ENCODE measurements at places on chromosomes 5 and 9.
A peak's percentile ranks its signal among the peaks of the same experiment; 100 is the strongest.

DNA sequence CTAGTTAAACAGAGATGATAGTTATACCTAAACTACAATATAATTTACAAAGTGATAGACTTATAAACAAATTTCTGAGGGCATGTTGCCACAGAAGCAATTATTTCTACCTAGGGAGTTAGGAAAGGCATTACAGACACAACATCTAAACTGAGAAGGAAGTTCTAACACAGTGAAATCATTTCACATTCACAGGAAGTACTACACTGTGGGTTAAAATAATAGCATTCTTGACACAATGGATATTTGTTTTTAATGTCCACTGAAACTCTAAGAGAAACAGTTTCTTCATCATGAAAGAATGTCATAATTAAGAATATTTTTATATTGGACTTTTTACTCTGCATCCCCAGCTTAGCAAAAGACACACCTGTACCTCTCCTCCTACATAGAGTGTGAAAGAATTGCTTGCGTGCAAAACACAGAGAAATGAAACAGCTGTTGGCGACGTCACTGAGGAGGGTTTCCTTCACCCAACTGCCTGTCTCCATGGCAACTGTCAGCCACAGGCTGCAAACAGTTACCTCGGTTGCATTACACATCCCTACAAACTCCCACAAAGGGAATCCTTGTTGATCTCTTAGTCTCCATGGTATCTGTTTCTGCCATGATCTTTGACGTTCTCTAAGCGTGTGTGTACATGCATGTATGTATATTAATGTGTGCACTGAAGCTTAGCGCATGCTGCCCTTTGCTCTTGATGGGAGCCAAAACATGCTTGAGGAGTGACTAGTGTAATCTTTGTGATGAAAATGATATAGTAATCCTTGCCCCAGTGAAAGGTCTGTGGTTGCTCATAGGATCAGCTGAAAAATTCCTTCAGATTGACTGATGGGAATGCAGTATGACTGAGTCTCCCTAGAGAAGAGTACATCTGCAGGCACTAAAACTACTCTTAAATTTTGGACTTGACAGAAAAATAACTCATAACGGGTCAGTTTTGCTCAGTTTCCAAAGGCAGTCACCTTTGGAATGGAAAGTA lies 168.5 kb downstream of the ACTL7B start:
- no peak for DNase-seq

DNA sequence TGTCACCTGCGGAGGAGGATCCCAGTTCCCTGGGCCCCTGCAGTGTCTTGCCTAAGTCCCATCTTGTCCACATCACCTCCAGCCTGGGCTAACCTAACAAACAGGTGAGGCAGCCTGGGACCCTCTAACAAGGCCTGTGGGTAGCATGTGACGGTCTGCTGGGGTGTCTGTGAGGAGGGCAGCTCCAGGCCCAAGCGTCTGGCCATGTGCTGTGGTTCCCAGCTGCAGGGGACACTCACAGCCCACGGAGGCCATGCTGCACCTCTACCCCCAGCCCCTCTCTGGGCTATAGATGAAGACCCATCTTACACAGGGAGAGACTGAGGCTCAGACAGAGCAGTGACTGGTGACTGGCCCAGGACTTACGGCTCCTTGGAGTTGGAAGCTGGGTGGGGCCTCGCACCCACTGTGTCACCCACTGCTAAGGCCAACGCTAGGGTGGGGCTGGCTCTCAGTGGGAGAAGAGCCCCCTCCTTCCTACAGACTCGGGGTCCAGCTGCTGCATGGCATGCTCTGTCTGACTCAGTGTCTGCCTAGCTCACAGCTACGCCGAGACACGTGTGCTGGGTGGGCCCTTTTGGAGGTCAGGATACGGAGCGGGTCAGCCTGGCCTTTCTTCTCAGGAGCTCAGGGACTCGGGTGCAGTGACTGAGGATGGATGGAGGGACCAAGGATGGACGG lies 40.8 kb upstream of the RNF130 start:
- DNase-seq: no peak

GRCh38 chr5:129899454-129899853 lies 4.8 kb upstream of the CHSY3 start:
- no peak for DNase-seq

DNA sequence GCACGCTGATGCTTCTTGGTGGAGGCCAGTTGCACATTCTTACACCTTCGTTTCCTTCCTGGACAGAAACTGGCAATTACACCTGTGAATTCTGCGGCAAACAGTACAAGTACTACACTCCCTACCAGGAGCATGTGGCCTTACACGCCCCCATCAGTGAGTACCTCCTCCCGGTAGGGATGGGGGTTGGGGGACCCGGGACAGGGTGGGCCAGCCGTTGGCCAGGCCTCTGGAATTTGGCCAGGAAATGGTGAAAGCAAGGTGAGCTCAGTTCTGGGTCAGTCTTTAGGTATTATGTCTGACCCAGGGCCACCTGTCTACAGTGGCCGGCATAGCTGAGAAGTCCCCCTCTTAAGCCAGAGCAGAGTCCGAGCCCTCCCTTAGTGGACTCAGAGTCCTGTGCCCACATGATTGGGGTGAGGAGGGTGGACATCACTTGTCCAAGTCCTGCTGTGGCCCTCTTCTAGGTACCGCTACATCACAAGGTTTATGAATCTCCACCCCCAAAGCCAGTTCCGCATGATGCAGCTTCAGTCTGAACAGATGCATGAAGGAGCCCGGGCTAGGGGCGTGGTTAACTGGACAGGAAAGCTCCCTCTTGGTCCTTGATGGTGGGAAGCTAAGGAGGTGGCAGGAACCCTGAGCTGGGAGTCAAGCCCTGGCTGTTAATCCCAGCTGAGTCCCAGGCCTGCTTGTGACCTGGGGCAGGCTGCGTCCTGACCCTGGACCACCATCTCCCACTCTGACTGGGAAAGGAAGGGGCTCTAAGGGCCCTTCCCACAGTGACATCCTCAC lies 61.3 kb downstream of the AMBP start:
- no peak for DNase-seq

GRCh38 chr9:94813379-94813778 lies 86.9 kb downstream of the AOPEP start:
- no peak for DNase-seq

- no peak for DNase-seq
Observed at GRCh38 chr5:141864371-141865370, 13.5 kb downstream of the PCDH1 start.

DNA sequence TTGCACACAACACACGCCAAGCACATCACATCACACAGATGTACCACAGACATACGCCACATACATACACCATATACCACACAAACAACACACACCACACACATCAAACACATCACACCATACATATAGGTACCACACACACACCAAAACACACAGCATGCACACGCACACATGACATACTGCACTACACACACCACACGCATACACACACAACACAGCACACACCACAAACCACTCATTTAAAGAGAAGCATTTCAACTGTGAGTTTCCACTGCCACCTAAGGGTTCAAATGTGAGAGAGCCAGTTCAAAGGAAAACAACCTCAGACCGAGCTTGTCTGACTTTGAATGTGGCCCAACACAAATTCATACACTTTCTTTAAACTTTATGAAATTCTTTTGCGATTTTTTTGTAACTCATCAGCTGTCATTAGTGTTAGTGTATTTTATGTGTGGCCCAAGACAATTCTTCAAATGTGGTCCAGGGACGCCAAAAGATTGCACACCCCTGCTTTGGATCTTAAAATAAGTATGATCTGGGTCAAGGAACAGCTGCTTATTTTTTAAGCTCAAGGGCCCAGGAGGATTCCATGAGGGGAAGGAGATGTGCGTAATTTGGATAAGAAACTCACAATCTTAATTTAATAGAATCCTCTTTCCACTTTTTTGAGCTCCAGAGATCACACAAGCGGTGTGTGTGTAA lies 494.6 kb downstream of the GADD45G start:
- peak; percentile 41 for DNase-seq

GRCh38 chr5:94850960-94851359 lies 232.5 kb downstream of the SLF1 start:
- DNase-seq: no peak

- DNase-seq: no peak
Observed at GRCh38 chr5:154302161-154302560, 111.6 kb downstream of the GALNT10 start.

DNA sequence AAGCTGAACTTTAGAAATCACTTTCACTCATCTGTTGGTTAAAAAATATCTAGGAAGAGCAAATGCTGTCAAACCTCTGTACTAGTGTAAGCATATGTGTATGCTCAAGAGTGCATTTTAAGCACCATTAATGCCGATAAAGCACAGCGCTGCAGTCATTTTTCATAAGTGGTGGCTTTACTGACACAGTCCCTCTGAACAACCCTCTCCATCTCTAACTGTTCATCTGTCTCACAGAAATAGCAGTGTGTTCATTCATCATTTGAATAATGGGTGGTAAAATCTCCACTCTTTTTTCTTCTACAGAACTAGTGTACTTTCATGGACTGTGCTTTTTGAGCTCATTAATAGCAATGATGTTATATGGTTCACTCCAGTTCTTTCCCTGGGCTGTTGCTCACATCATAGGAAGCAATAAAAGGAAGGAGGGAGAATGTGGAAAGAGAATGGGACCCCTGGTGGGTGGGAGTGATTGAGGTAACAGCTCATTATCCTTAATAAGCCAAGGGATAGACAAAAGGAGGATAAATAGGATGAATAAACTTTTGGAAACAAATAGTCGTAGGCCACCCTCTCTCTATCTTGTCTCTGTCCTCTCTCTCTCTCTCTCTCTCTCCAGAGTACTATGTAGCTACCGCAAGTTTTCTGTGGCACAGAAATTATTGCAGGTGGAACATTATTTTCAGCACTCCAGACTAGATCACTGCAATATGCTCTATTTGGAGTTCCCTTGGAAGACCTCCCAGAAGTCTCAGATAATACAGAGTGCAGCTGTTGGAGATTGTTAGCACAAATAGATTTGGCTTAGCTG lies 117.9 kb upstream of the PRDM9 start:
- no peak for DNase-seq

DNA sequence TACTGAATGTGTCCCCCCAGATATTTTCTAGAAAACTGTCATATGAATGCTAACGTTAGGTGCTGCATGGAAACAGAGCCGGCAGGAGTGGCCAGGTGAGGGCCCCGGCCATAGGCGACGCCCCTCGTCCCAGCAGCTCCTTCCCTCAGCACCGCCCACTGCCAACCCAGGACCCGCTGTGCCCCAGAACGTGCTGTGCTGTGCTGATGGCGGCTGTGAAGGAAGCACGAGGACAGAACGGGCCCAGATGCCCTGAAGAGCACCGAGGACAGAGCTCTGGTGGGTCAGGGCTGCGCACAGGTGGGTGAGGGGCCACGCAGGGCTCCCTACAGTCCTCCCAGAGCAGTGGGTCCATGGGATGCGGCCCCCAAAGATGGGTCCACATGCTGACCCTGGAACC lies 30.3 kb downstream of the LPCAT1 start:
- DNase-seq: no peak

GRCh38 chr5:76269932-76270610 lies 133.0 kb upstream of the IQGAP2 start:
- DNase-seq: peak; percentile 80

DNA sequence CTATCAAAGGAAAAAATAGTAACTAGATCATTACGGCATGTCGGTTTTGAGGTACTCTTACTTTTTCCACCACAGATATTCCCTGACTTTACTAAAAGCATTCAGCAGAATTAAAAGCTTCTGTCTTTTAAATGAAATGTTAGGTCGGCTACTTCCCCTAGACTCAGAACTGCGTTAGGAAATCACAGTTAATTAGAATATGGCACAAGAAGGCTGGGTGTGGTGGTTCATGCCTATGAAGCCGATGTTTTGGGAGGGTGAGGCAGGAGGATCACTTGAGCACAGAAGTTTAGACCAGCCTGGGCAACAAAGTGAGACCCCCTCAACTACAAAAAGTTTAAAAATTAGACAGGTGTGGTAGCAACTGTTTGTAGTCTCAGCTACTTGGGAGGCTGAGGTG lies 24.4 kb downstream of the CEMIP2 start:
- DNase-seq: no peak

GRCh38 chr5:123647066-123647465 lies 135.1 kb downstream of the CSNK1G3 start:
- DNase-seq: no peak

- DNase-seq: peak; percentile 61
Observed at GRCh38 chr9:127776924-127777289, 1.6 kb downstream of the SH2D3C start.

DNA sequence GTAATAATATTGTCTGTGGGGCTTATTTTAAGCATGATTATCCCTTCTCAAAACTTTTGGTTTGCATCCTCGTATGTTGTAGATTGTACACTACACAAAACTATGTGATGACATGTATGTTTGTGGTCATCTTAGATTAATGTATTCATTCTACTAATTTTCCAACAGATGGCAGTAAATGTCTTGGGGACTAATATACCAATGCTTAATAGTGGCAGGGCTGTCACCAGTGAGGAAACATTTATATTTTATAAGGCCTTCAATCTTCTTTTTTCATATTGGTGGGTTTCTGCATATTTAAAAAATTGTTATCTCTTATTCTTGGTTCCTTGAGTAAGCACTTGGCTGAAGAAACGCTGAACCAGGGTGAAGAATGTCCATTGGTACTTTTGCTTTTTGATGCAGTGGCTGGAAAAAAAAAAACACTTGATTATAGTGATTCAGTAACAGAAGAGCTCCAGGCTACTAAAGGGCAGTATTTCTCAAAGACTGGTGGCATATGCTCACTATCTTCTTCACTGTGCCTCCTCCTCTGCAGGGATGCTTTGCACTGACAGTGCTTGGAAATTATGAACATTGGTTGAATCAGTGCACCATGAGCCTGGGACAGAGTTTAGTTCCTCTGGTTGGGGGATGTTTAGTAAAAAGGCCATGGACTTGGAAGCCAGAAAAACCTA lies 530.3 kb downstream of the RASEF start:
- DNase-seq: no peak

All from activated CD4-positive, alpha-beta T cell treated with anti-CD3 and anti-CD28 coated beads, Interleukin-2, Interleukin-6, amounts not matched to agents 100 ng/mL and 50 ng/mL, durations not matched to agents 16 hours and 8 hours (primary cell).